NCI-H1436 treated with DMSO at 0.1 percent for 48 hours (cell line): ENCODE measurements at places on chromosomes 2 and 18.
A peak's percentile ranks its signal among the peaks of the same experiment; 100 is the strongest.

- DNase-seq: no peak
Observed at GRCh38 chr2:196314780-196315179, 143.4 kb upstream of the STK17B start.

DNA sequence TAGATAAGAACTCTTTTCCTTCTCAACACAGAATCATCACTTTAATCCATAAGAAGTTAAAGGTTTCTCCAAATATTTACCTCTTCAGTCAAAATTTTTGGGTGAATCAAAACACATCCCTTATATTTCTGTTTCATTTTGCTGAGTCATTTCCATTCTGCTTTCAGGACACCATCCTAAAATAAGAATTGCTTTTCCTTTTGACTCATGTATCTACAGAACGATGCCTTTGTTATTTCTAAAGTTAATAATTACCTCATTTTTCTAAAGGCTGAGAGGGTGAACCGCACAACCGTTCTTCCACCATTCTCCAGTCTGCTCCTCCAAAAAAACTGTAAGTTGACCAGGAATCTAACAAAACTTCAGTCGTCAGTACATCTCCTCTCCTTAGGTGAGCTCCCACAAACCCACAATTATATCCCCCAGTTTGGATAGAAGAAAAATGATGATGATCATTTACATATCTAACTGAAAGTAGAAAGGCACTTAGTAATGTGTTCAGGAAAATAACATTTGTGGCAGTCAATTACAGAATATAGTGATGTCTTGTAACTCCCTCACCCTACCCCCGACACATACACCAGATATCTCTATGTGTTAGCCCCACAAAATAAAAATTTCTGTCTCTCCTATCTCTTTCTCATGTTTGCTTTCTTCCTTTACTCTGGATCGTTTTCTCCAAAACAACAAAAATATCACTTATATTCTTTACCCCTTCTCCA, 162.5 kb downstream of the RAD51AP2 start:
- no peak for DNase-seq

- DNase-seq: no peak
Observed at GRCh38 chr2:17429130-17429529, 89.1 kb downstream of the RAD51AP2 start.

- DNase-seq: no peak
Observed at GRCh38 chr2:10161206-10161931, 38.8 kb downstream of the RRM2 start.

DNA sequence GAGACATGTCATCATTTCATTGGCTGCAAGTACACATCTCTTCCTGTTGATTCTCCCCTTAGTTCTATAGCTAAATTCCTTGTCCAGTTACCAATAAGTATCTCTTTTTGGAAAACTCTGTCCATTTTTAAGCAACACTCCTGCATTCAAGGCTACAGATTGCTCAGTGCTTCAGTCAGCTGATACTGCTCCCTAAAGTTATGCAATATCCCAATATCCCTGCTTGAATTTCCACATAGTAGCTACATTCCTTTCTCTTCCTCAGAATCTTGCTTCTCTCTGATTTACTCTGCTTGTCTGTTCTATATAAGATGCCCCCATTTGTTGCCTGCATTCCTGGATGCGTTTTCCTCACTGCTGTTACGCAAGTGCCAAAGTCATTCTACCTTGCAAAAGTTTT, 109.8 kb downstream of the PARD3B start:
- no peak for DNase-seq

DNA sequence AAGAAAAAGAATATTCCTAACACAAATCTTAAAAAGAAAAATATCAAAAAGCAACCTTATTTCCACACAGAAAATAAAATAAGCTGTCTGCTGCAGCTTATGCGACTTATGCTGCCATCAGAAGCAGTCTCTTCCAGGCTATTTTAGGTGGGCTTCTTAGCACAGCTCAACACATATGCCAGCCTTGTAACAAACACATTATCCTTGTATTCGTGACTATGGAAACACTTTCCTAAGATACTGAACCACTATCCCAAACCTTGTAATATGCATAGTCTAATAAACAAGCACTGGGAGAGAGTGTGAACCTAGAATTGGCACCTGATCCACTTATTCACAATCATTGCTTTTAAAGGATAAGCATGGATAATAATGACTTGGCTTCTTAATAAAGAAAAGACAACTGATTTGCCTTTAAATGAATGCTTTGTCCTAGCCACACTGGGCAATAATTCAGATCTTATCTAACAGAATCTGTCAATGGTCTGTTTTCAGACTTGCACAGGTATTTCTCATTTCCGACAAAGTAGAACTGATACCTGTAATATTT, 40.0 kb upstream of the RNU4ATAC start:
- no peak for DNase-seq

- peak; percentile 78 for DNase-seq
Observed at GRCh38 chr2:43634604-43635306, 2.3 kb upstream of the PLEKHH2 start.

GRCh38 chr2:38406597-38407110, 29.6 kb upstream of the ATL2 start:
- DNase-seq: no peak

- DNase-seq: no peak
Observed at GRCh38 chr2:95056044-95056443, 30.5 kb downstream of the MAL start.

DNA sequence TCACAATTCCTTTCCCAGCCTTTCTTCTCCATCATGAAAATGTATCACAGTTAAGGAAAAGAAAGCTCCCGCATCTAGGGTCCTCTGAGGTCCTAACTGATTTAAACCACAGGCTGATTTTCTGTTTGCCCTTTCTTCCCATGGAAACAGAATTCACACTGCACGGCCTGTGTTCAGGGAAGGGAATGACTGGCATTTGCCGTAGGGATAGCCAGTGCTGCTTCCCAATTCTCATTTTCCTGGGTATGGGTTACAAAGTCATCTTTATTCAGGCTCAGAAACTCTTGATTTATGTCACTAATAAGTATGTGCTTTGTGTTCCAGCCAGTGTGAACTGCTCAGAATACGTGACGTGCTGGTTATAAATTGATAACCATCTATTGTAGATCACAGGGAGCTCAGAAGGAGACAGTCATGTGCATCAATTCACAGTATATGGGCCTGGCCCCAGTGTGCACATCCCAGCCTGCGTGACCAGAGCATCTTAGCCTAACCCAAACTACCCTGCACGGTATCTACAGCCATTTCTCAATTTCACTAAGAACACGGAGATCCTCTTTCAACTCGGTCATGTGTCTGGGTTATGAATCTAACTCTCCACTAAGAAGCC, 163.3 kb downstream of the LRRC30 start:
- no peak for DNase-seq

GRCh38 chr2:37689751-37690150, 18.3 kb upstream of the CDC42EP3 start:
- DNase-seq: no peak

DNA sequence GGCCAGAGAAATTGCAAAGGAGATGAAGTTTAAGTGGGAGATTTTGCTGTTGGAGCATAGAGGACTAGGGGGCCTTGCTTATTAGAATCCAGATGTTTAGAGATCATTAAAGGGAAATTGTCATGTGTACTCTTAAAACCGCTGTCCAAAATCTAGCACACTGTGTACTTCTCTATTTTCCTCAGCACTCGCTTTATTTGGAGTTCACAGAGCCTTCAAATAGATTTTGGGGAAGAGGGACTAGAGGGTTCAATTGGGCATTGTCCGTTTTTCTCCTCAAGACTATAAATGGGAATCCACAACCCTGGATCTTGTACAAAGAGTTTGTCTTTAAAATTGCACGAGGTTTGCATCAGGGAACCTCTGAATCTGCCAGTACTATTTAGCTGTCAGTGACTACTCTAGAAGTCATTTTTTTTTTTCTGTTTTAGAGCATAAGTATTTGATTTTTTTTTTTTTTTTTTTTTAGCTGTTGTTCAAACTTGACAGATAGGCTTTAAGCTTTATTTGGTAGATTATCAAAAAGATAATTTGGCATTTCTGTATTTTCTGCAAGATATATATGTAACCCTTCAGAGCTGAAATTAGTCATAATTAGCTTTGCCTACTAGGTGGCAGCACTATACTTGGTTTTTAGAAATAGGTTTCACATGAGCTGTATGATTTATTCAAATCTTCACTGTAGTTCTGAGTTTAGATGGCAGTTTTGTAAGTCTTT, 14.2 kb downstream of the PMS1 start:
- no peak for DNase-seq

DNA sequence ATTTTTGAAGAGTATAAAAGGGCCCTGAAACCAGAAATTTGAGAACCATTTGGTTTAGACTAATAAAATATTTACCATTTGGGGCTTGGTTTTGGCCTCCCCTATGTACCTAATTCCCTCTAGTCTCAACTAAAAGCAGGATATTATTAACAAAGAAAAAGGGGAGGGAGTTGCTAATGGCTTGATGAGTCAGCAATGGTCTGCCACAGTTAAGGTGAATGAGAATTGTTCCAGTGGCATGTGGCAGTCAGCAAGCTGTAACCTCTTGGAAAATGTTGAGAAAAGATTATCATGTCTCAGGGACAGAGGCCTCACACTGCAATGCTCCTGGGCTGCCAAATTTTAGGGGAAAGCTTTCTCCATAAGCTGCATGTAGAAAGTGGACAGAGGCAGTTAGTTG, 20.1 kb upstream of the SLC39A10 start:
- DNase-seq: no peak

GRCh38 chr18:60599267-60599666, 226.7 kb upstream of the MC4R start:
- DNase-seq: no peak

DNA sequence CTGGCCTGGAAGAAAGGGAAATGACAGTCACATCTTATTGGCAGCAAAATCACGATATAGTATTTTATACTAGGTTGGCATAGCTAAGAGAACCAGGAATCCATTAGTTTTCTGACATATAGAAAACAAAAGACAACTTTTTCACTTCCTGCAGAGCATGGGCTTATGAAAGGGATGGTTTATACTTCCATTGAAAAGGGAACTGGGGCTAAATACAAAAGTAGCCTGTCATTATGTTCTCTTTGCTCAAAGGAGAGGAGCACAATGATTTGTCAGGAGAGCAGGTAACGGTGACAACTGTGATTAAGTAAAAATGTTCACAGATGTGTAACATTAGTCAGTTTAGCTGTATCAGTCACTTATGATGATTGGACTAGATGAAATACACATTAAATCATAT, 46.4 kb downstream of the SLC25A12 start:
- no peak for DNase-seq

DNA sequence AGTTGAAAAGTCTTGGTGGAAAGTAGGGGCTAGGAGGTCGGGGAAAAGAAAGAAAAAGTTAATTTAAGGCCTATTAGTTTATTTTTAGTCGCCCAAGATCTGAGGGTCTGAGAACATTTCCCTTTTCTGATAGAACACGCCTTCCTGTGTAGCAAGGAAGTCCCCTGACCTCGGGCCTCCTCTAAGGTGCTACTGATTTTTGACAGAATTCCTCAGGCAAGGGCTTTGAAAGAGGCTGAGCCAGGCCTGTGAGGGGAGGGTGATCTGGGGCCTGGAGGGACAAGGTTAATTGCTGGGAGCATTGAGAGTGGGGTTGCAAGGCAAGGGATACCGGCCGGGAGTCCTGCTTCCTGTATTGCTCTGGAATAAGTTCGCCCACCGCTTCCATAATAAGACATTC, 131.4 kb upstream of the MYCN start:
- DNase-seq: no peak

DNA sequence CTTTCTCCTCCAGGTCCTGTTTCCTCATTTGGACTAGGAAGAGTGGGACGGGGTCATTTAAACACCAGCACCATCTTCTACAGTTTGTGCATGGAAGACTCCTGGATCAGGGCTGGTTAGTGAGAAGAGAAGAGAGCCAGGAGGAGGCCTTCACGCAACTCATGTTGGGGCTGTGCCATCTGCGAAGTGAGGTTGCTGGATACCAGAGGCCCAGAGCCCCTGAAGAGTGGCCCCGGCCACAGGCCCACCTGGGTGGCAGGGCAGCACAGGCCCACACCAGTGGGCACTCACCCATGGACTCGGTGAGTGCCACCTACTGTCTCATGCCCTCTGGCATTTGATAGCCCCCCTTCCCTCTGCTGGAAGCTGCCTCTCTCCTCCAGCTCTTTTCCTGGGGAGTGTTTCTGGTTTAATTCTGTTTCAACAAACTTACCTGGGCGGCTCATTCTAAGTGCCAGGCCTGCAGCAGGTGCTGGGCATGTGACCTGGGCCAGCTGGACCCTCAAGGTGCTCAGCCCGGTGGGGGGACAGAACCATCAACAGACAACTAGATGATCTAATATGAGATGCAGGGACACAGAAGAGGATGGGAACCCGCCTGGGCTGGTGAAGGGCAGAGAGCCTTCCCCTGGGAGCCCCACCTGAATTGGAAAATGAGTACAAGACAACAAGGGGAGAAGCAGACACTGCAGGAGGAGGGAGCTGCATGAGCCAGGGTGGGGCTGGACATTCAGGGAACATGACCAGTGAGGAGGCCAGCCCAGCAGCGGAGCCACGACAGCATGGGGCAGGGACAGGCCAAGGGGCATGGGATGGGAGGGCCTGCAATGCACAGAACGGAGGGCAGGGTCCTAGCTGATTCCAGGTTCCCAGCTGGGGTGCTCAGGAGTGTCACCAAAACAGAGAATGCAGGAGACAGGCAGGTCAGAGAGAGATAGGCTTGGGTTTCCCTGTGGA, 70.6 kb downstream of the MARCO start:
- DNase-seq: no peak

GRCh38 chr2:40346535-40347354, 105.1 kb downstream of the SLC8A1 start:
- no peak for DNase-seq

- DNase-seq: no peak
Observed at GRCh38 chr18:79534356-79534755, 138.6 kb downstream of the NFATC1 start.

DNA sequence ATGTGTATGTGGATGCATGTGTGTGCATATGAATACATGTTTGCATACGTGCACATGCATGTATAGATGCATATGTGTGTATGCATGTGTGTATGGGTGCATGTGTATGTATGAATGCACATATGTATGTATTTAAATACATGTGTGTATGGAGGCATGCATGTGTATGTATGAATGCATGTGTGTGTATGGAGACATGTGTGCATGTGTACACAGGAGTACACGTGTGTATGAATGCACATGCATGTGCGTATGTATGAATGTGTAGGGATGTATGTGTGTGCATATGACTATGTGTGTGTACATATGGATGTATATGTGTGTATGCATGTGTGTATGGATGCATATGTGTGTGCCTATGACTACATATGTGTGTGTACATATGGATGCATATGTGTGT, 51.9 kb downstream of the DCDC2C start:
- DNase-seq: no peak

- no peak for DNase-seq
Observed at GRCh38 chr2:215080545-215080944, 57.9 kb downstream of the ABCA12 start.

- no peak for DNase-seq
Observed at GRCh38 chr2:229313591-229313990, 42.5 kb upstream of the PID1 start.

DNA sequence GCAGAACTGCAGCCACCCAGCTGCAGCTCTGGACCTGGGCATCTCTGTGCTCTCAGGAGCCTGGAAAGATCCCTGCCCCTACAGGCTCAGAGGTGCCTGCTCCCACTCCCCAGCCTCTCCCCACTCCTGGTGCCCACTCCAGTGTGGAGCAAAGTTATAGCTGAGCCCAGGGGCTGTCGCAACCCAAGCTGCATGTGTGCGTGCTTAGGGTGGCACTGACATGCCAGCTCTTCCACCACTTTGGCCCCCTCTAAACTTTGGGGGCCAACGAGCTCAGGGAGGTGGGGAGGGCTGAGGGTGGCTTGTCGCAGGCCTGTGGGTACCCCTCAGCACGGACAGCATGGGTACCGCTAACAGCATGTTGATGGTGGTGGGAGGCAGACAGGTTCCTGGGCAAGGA, 126.3 kb upstream of the FHL2 start:
- DNase-seq: no peak
